ENCODE measurements at places on chromosomes 16 and 17. TPM values are rescaled to one million over a fixed set of nuclear protein-coding genes. Genes with fewer than 3 reads are reported as not detected.

LGALS9B gene
- 0.79 TPM for total RNA-seq

ZSWIM7 gene
- total RNA-seq: 19.6 TPM

TBC1D3E gene
- not detected for total RNA-seq

DNA sequence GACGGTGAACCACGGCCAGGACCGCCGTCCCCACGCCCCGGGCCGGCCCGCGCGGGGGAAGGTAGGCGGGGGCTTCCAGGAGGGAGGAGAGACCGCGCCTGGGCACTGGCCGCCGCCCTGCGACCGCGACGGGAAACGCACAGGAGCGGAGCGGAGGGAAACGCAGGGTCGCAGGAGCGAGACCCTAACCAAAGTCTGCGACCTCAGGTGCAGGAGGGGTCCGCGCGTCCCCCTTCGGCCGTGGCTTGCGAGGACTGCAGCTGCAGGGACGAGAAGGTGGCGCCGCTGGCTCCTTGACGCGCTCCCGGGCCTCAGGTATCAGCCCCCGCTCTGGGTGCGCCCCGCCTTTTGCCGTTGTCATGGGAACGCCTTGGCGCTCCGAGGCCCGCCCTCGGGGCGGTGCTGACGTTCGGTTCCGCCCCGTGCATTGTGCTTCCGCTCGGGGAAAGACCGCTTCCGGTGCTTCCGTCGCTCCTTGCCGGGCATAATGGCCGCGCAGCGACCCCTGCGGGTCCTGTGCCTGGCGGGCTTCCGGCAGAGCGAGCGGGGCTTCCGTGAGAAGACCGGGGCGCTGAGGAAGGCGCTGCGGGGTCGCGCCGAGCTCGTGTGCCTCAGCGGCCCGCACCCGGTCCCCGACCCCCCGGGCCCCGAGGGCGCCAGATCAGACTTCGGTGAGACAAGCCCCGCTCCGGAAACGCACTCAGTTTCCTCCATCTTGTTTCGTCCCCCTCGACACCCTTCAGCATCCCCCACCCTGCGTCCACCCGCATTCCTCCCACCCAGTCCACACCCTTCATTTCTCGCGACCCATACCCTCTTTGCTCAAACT is at the start of gene OVCA2:
Gene OVCA2, plus strand, starts transcription at position 462 of the 829 bp plus-strand sequence. Its CDS starts 26 bp downstream, at position 488.
- H3K4me1 ChIP-seq: peaks cover 12% of the 10 kb centered on the region
- H3K27me3 ChIP-seq: no peaks in the 10 kb centered on the region
- H3K4me3 ChIP-seq: peak within 1 kb of the TSS; percentile 93
- H3K36me3 ChIP-seq: peaks cover 12% of the 10 kb centered on the region
- peak within 1 kb of the TSS; percentile 96 for H3K27ac ChIP-seq
- DNase-seq: peak; percentile 98

DNA sequence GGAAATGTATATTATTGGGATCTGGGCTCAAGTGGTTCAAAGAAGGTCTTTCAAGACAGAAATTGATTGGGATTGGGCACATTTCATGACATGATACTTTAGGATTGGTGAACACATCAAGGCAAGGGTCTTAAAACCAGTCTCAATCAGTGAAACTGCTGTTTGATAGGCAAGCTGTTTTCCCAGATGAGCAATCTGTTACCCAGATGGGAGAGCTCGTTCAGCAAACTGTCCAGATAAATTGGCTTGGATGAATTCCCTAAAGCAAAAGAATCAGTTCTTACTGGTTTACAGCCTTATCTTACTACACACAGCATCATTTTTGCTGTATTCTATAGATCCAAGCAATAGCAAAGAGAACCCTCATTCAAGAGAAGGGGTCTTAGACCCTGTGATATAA is 31.0 kb upstream of the CNEP1R1 start:
- no peak overlapping the region for H3K27ac ChIP-seq
- H3K36me3 ChIP-seq: no peaks in the 10 kb centered on the region
- H3K4me1 ChIP-seq: peaks cover 3% of the 10 kb centered on the region
- H3K4me3 ChIP-seq: no peak overlapping the region
- peaks cover 16% of the 10 kb centered on the region for H3K27me3 ChIP-seq

- DNase-seq: peak; percentile 49
- peaks cover 4% of the 10 kb centered on the region for H3K36me3 ChIP-seq
- H3K27me3 ChIP-seq: no peaks in the 10 kb centered on the region
- H3K4me3 ChIP-seq: peak overlapping the region; percentile 54
Measured at GRCh38 chr16:11619327-11619851, 32.7 kb upstream of the LITAF start.

- peaks cover 4% of the 10 kb centered on the region for H3K4me1 ChIP-seq
- peak; percentile 60 for DNase-seq
- no peaks in the 10 kb centered on the region for H3K36me3 ChIP-seq
Measured at GRCh38 chr17:77542551-77543490, 402.1 kb downstream of the SEC14L1 start.

DNA sequence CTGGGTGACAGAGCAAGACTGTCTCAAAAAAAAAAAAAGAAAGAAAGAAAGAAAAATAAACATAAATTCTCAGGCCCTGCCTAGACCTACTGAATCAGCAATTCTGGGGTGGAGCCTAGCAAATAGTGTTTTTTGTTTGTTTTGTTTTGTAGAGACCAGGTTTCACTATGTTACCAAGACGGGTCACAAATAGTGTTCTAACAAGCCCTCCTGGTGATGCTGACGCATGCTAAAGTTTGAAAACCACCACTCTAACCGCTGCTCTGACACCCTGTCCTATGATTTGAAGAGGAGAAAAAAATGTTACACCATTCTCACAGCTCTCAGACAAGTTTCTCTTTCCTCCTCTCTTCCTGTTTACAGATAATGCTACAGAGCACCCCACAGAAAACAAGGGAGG is 1.5 kb downstream of the MRPL10 start:
- peak overlapping the region; percentile 74 for H3K27ac ChIP-seq
- H3K4me3 ChIP-seq: peak overlapping the region; percentile 97
- no peaks in the 10 kb centered on the region for H3K27me3 ChIP-seq

GRCh38 chr17:66480243-66480642 is 177.8 kb downstream of the PRKCA start:
- no peak overlapping the region for H3K27ac ChIP-seq
- H3K4me3 ChIP-seq: no peak overlapping the region
- H3K36me3 ChIP-seq: peaks cover 26% of the 10 kb centered on the region
- no peaks in the 10 kb centered on the region for H3K27me3 ChIP-seq
- peaks cover under 1% of the 10 kb centered on the region for H3K4me1 ChIP-seq

Data from activated naive CD8-positive, alpha-beta T cell treated with anti-CD3 and anti-CD28 coated beads, Interleukin-2, amount 10 ng/mL, durations not matched to agents 7 days and 5 days (primary cell).